ENCODE measurements at places on chromosomes 12 and 14.

GRCh38 chr12:108826101-108826806 lies 31.1 kb downstream of the SSH1 start:
- peak; percentile 98 for DNase-seq

- peak; percentile 97 for DNase-seq
These were observed at the start of gene GPRC5A for GRCh38 chr12:12891080-12891880. GPRC5A (plus strand) TSS chr12:12891562; CDS start chr12:12908250, 16,688 bp downstream.

DNA sequence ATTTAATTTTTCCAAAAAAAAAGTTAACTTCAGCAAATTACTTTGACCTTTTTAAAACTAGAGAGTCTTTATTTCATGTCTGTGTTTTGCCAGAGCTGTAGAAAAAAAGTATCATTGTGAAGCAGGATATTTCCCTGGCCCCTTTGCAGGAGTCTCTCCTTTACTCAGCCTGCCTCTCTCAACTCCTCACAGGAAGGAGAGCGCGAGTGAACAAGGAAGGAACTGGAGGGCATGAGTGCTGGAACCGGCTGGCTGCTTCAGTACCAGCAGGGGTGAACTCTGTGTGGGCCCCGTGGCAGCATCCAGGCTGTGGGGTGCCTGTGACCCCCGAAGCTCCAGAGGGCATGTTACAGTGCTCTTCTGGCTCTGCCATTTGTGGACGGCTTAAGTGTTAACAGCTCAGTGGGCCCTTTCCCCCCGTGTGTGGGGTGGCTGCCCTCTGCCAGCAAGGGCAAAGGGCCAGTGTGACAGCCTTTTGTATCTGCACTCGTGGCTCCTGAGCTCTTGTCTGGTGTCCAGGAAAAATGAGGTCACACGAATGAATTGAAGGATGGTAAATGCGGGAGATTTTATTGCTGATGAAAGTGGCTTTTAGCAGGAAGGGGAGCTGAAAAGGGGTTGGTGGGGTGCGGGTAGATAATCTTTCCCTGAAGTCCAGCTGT lies 76.6 kb upstream of the KCNH3 start:
- DNase-seq = peak; percentile 23

DNA sequence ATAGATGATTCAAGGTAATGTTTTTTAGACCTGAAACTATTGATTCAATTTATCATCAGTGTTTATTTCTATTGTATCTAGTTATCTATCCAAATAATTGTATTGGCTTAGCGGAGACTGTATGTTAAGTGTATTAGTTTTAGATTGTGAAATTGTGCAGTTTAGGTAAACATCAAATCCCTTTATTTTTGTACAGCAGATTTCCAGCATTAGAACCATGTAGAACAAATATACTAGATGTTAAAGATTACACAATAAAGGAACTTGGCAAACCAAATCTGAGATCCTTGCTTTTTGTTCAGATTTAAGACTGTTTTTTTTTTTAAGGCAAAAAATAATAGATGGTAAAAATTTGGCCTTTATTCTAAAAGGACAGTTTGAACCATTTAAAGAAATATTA lies 39.3 kb downstream of the PPM1A start:
- DNase-seq = no peak

DNA sequence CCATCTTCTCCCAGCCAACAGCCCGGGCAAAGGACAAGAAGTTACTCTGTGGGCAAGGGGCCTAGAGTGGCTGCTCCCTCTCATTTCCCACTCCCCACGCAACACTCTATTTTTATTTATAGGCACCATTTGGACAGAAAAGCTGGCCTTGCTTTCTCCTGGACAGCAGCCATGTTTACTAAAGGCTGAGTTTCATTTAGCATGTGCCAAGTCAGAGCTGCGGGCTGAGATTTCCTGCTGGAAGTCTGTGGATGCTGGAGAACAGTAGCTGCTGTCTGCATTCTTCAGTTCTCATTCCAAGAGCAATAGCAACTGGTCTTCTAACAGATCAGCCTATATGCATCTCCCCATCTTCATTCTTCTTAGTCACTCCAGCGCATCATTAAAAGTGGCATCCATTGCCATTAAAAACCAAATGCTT lies 8.3 kb downstream of the COL2A1 start:
- DNase-seq = peak; percentile 58

DNA sequence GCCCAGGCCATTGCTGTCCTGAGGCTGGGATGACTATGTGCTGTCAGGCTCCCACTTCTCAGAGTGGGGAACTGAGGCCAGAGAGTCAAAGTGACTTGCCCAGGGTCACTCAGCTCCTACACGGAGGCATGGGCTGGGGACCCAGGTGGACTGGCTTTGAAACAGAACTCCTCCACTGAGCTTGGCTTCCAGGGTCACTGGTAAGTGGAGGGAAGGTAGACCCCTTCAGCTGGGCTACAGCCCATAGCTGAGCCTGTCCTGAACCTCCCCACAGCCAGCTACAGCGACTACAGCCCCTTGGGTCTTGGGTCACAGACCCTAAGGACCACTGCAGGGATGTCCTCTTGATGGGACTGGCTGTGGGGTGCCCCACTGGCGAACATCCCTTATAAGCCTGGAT lies 40.3 kb upstream of the TRAF3 start:
- DNase-seq = no peak

DNA sequence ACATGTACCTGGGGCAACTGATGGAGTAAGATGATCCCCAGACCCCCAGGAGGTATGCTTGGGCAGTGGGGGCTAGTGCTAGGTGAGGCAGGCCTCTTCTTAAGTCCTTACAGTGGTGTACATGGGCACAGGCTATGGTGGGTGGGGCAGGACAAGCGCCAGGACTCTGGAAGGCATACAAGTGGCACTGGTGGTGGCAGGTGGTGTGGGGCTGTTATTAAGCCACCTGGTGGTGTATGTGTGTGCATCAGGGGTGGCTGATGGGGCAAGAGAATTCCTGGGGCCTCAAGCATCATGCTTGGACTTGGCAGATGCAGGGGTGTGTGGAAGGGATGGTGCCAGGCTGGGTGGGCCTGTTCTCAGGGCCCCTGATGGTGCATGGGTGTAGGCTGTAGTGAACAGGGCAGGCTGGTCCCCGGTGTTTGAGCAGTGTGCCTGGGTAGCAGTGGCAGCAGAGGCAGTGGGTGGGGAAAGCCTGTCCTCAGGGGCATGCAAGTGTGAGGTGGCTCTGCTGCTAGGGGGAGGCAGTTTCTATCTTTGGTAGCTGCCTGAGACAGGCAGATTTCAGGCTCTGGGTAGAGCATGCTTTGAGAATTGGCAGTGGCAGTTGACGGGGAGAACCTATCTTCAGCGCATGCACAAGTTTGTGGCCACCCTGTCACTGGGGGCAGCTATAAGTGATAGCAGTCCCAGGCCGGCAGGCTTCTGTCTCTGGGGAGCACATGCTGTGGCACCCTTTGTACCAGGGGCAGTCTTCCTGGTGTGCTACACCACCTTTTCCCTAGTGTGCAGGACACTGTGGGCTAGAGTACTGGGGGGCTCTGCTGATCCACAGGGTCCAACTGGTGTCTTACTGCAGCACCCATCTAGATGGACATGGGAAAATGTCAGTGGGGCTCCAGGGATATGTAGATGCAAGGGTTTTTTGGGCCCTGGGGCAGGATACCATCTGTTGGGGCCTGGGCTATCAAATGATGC lies 52.6 kb upstream of the ABCD2 start:
- DNase-seq = no peak

DNA sequence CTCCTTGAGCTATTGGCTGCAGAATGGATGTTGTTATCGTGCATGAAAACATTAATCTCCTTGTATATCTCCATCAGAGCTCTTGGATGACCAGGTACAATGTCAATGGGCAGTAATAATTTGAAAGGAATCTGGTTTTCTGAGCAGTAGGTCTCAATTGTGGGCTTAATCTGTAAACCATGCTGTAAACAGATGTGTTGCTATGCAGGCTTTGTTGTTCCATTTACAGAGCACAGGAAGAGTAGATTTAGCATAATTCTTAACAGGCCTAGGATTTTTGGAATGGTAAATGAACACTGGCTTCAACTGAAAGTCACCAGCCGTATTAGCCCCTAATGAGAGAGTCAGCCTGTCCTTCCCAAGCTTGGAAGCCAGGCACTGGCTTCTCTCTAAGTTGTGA lies 50.4 kb downstream of the ATG14 start:
- DNase-seq = peak; percentile 27

- no peak for DNase-seq
These were observed 142.0 kb downstream of the DUSP6 start for GRCh38 chr12:89210277-89210676.

- DNase-seq = no peak
These were observed 89.9 kb downstream of the BORCS5 start for GRCh38 chr12:12446786-12447185.

- peak; percentile 92 for DNase-seq
These were observed 31.6 kb downstream of the KCNC2 start for GRCh38 chr12:75177997-75178396.

DNA sequence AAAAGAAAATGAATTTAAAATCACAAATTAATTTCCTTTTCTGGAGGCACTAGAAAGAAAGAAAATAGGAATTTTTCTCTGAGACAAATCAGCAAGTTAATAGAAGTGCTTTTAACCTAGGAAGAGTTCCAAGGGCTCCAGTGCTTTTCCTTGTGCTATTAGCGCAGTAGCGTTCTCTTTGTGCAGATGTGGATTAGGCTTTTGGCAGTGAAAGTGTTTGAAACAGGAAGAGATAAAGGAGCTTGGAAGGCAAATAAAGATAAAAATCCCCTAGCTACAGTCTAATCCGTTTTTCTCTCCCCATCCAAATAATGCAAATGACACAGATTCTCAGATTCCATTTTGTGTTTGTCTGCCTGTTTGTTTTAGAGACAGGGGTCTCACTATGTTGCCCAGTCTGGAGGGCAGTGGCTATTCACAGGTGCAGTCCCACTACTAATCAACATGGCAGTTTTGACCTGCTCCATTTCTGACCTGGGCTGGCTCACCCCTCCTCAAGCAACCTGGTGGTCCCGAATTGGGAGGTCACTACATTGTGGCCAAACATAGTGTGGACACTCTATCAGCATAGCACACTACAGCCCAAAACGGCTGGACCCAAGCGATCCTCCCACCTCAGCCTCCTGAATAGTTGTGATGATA lies 166.1 kb downstream of the PAWR start:
- no peak for DNase-seq
